Stimulated activated CD4-positive, alpha-beta T cell treated with anti-CD3 and anti-CD28 coated beads, Interleukin-12 subunit alpha, Interleukin-12 subunit beta, amount 100 ng/mL, for 4 hours (primary cell): ENCODE measurements at places on chromosomes 3 and 15.

DNA sequence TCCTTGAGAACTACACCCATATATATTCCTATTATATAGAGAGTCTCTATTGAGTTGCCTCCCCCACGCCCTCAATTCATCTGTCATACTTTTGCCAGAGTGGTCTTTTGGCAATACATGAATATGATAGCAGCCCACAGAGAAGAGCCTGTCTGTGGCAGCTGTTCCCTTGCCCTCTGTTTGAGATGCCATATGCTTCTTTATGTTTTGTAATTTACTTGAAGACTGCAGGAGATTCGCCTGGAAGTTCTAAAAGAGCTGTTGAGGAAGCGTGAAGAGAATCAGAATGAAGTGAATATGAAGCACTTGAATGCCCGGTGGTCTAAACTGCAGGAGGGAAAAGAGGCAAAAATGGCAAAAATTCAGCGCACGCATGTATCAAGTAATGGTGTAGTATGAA is 27.2 kb downstream of the CFAP91 start:
- DNase-seq, result no peak

DNA sequence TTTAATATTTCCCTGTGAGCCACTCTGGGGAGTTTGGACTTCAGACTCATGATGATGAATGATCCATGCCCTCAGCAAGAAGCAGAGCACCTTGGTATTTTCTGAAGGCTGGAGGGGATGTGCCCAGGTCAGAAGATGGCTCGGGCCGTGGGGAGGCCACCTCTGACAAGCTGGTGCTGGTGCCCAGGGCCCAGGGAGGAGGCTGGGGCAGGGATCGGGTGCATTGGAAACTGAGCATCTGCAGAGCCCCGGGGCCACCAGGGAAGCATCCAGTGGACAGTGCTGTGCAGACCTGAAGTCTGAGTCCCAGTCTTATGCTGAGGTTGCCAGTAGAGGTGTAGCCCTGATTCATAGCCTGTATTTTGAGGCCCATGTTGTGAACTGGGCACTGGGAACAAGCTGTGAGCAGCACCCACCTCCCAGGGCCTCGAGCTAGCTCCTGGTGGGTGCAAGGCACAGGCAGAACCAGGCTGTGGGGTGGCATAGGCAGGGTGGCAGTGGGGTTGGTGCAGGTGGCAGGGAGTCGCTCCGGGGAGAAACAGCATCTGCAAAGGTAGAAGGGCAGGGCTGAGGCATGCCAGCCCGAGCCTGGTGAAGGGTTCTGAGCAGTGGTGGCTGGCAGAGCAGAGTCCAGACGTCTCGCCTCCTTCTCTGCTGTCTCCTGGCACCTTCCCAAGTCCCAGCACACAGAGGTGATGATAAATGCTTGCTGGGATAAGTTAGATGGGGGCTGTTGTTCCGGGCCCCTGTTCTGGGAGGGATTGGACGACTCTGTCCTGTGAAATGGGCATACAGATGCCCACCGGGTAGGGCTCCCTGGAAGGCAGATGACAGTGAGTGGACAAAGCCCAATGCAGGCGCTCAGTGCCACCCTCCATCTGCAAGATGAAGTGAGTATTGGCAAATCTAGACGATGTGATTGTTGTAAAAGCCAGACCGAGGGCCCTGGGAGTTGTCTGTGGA is 10.6 kb downstream of the DNAJB8 start:
- no peak for DNase-seq

- no peak for DNase-seq
These were observed 37.1 kb downstream of the RIOX2 start for GRCh38 chr3:97934980-97935695.

DNA sequence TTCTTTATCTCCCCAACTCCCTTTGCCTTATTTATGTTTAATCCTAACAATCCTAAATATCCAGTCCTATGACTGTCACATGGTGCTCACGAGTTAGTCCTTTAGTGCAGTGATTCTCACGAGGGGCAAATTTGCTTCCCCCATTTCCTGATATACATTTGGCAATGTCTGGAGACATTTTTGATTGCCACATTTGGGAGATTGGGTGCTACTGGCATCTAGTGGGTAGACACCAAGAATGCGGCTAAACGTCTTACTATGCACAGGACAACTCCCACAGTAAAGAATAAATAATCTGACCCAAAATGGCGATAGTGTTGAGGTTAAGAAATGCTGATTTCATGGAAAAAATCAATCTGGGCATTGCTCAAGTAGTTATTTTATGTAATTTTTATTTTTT is 466.5 kb downstream of the ROBO2 start:
- no peak for DNase-seq

DNA sequence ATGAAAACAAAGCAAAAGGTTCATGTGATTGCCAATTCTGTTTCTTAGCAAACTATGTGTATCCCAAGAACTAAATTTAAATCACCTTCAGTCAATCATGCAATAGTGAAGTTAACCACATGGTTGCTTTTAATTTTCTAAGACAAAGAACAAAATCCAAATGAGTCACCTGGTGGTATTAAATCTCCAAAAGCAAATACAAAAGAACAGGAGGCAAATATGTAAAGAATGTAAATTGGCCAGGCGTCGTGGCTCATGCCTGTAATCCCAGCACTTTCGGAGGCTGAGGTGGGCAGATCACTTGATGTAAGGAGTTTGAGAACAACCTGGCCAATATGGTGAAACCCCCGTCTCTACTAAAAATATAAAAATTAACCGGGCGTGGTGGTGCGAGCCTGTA is 54.2 kb upstream of the PIK3R4 start:
- no peak for DNase-seq

DNA sequence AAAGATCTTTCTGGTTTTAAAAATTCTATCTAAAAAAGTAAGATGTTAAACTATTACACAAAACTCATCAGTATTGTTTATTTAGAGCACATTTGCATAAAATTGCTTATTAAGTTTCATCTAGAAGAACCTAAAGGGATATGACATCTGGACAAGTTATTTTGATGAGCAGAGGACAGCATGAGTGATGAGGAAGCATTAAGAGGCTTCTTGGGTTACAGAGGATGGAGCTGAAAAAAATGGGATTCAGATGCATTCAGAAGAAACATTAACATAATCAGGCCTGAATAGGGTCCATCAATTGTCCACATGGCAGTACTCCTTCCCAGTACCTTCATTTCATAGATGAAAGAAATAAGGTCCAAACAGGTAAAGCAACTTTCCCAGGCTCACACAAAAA is 41.6 kb downstream of the IMPG2 start:
- no peak for DNase-seq
